HL-60 (cell line): ENCODE measurements at places on chromosomes 7 and 10.

DNA sequence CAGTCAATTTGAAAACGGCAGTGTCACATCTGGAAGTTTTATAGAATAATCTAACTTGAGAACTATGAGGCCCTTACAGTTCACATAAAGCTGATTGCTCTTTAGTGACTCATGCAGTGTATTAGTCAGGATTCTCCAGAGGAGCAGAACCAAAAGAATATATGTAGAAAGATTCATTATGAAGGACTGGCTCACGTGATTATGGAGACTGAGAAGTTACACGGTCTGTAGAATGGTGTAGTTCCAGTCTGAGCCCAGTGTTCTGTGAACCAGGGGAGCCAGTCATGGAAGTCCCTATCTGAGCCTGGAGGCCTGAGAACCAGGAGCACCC lies 21.5 kb downstream of the RBM33 start:
- DNase-seq: no peak

DNA sequence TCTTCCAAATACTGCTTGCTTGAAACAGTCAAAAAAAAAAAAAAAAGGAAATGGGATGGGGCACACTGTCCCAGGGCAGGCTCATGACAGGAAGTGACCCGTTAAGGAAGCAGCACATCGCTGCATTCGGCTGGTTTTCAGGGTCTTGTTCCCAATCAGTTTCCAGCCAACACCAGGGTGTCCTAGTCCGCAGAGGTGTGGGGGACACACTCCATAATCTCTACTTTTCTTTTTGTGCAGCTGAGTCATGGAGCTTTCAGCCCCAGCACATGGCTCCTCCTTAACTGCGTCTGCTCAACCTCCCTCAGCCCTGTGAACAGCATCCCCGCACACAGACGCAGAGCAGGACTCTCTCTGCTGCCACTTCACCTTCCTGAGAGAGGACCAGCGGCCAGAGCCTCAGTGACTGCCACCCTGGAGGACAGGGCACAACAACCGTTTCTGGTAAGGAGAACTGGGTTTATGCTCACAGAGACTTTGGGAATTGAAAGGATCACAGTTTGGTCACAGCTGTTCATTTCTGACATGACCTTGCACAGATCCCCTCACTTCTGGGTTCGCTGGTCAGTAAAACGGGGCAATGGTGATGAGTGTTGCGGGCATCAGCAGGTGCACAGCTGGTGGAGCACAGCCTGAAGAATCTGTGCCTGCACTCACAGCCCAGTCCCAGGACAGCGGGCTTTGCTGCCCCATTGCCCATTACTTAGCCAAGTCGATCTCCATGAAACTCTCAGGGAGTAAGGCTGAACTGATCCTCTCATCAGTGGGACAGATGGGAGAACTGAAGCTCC lies at the start of gene GIMAP5:
Gene GIMAP5 (plus strand): TSS at position 154 of the 791 bp plus-strand sequence. CDS start 3,467 bp downstream, outside the sequence.
- DNase-seq: peak; percentile 16

DNA sequence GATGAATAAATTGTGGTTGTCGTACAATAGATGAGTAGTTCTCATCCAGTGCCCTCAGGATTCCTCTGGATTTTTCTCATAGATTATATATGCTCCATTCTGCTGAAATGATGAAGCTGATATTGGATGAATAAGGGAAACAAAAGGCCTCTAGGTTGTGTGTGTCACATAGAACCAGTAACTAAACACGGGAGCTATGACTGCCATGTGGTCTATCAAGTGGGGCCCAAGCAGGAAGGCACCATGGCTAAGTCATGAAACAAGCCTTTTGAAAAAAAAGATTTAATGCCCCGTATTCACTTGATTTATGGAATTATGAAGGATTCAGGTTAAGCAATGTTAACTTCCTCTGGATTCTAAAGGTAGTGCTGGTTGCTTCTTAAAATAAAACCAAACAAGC lies 225.1 kb downstream of the TCF7L2 start:
- no peak for DNase-seq

GRCh38 chr7:74074770-74075169 lies 8.8 kb upstream of the LIMK1 start:
- no peak for DNase-seq

DNA sequence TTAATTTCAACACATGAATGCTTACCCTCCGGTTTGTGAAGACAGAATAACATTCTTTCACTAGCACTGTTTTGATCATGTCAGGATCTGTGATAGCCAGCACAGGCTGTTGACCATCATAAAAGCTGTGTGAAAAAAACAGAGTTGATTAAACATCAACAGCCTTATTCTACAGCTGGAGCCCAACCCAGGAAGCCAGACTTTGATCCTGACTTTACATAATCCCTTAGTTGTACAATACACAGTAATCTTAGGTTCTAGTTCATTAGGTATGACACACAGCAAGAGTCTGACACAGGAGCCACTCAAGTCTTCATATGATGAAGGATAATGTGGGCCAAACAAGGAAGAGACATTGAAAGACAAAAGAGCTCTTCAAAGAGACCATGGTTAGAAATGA lies 11.4 kb downstream of the CYP3A4 start:
- DNase-seq: no peak
